Stimulated activated CD8-positive, alpha-beta memory T cell treated with anti-CD3 and anti-CD28 coated beads, Interleukin-2, amount 100 ng/mL, for 1 hour (primary cell): ENCODE measurements at places on chromosomes 5 and 9.

DNA sequence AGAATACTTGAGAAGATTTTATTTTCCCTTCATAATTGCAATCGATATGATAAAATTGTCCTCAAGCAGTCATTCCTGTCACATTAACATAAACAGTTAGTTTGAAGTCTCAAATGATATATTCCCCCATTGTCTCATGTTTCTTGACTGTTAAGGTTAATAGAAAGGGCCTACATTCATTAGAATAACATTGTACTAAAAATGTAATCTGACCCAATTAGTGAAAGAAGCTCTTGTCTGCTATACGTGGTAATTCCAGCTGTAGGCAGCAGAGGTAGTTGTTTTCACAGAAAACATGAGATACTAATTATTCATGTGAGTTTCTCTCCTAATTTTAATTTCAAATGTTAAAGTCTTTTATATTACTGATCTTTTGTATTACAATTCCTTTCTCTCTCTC is 25.9 kb upstream of the AP3B1 start:
- DNase-seq: no peak

DNA sequence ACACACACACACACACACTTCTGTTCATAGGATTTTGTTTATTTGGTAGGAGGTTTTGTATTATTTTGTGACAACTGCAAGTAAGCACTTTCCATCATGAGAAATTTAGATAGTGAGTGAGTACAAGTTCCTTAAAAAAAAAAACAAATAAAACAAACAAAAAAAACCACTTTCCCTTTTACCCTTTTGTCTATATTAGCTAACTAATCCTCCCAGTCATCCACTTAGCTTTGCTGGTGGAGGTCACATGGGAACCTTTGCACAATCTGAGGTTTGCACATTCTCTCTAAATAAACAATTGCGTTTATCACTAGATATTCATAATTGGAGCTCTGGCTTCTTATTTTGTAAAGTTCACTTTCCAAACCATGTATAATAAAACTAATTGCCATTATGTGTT is 6.8 kb downstream of the ITGA1 start:
- DNase-seq: no peak

- DNase-seq: no peak
These were observed 11.2 kb downstream of the CSNK1A1 start for GRCh38 chr5:149540089-149540488.

DNA sequence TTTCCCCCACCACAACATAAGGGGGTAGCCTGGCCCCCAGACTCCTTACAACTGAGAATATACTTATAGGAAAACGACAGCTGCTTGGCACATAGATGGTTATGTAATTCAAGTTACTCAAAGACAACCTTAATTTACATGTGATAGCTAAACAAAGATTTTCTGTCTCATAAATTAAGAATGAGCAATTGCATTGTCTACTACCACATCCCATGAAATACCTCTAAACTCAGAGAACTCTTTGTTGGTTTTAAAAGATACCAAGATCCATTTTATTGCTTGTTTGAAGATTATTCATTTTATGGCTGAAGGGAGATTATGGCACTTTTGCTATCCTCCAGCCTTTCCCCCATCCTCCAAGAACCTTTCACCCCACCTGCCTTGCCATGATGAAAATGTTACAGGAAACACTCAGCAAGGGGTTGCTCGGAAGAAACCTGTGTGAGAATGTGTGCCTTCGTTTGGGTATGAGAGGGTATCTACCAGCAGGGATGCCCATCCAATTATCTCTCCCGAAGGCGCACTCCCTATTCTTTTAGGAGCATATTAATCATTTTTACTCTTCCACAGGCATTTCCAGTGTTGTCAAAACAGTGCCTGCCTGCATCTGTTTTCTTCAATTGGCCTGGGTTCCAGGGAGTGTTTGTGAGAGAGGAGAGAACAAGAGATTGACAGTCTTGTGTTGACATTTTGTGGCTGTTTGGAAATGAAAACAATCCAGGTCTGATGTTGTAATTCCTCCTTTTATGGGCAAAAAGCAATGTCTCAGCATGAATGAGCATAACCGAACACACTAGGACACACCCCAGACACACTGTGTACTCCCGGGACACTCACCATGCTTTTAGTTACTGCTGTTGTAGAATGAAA is 208.0 kb upstream of the ANKRD55 start:
- no peak for DNase-seq

- no peak for DNase-seq
These were observed 29.2 kb upstream of the MSANTD3 start for GRCh38 chr9:100397529-100398266.

- no peak for DNase-seq
These were observed 3.2 kb upstream of the ANP32B start for GRCh38 chr9:97979788-97980478.

DNA sequence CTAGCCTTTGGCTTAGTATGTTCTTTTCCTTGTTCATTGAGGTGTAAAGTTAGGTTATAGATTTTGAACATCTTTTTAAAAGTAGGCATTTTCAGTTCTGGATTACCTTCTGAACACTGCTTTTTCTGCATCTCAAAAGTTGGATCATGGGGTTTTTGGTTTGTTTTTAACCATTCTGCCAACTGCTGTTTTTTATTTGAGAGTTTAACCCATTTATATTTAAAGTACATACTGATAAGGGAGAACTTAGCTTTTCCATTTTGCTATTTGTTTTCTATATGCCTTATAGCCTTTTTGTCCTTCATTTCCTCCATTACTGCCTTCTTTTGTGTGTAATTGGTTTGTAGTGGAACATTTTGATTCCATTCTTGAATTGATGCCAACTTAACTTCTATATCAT is 30.5 kb upstream of the ZNF169 start:
- DNase-seq: no peak

- no peak for DNase-seq
These were observed 567.2 kb downstream of the CAAP1 start for GRCh38 chr9:26325444-26325829.

GRCh38 chr9:107612136-107612535 is 122.6 kb upstream of the KLF4 start:
- DNase-seq: no peak

- no peak for DNase-seq
These were observed 20.5 kb downstream of the AQP3 start for GRCh38 chr9:33426843-33427293.
